ENCODE measurements at places on chromosomes 2 and 18. TPM values are rescaled to one million over a fixed set of nuclear protein-coding genes. Genes with fewer than 3 reads are reported as not detected.

GAL3ST2 gene
- total RNA-seq = not detected

GCG gene
- not detected for total RNA-seq

SLC5A7 gene
- not detected for total RNA-seq

LCT gene
- 0.14 TPM for total RNA-seq

BOLL gene
- not detected for total RNA-seq

FBXO48 gene
- total RNA-seq = 0.72 TPM

CLK1 gene
- 21.1 TPM for total RNA-seq

RNPEPL1 gene
- total RNA-seq = 2.7 TPM

LRRC30 gene
- not detected for total RNA-seq

OSR1 gene
- 1.3 TPM for total RNA-seq

POU3F3 gene
- 2.6 TPM for total RNA-seq

POTEC gene
- 0.10 TPM for total RNA-seq

PCARE gene
- total RNA-seq = not detected

RGPD3 gene
- not detected for total RNA-seq

ALLC gene
- total RNA-seq = not detected

BABAM2 gene
- 20.7 TPM for total RNA-seq

MAP2 gene
- total RNA-seq = 5.3 TPM

NCKAP1 gene
- 103 TPM for total RNA-seq

C2orf66 gene
- not detected for total RNA-seq

SPATS2L gene
- total RNA-seq = 68.1 TPM

CCDC68 gene
- total RNA-seq = not detected

RAX gene
- not detected for total RNA-seq

COLEC11 gene
- total RNA-seq = not detected

TMEM178A gene
- not detected for total RNA-seq

PDE11A gene
- total RNA-seq = 0.60 TPM

FAM228A gene
- total RNA-seq = not detected

PLA2R1 gene
- 0.06 TPM for total RNA-seq

ATP8B1 gene
- 0.64 TPM for total RNA-seq

TSPYL6 gene
- not detected for total RNA-seq

AKAIN1 gene
- not detected for total RNA-seq

RMDN2 gene
- total RNA-seq = 2.4 TPM

TMEM247 gene
- total RNA-seq = not detected

IL1RL1 gene
- not detected for total RNA-seq

FABP1 gene
- total RNA-seq = not detected

EVA1A gene
- total RNA-seq = 13.8 TPM

RAB12 gene
- 71.5 TPM for total RNA-seq

CENPA gene
- 30.2 TPM for total RNA-seq

RIOK3 gene
- 34.9 TPM for total RNA-seq

ACP1 gene
- 88.4 TPM for total RNA-seq

SDC1 gene
- total RNA-seq = 44.7 TPM

TUBA4B gene
- not detected for total RNA-seq

PLB1 gene
- total RNA-seq = 0.10 TPM

LONRF2 gene
- 1.2 TPM for total RNA-seq

DPP10 gene
- total RNA-seq = 0.64 TPM

ST8SIA3 gene
- not detected for total RNA-seq

ATL2 gene
- 68.0 TPM for total RNA-seq

DPYSL5 gene
- total RNA-seq = 5.0 TPM

NEU2 gene
- total RNA-seq = not detected

MOCOS gene
- total RNA-seq = 18.7 TPM

CCDC74A gene
- 25.7 TPM for total RNA-seq

SLC8A1 gene
- not detected for total RNA-seq

PAIP2B gene
- 1.7 TPM for total RNA-seq

ANO7 gene
- total RNA-seq = 0.91 TPM

ALPI gene
- not detected for total RNA-seq

NTSR2 gene
- total RNA-seq = not detected

AFF3 gene
- total RNA-seq = 0.37 TPM

CDH20 gene
- not detected for total RNA-seq

Data from H4 (cell line).